ENCODE measurements at places on chromosomes 13 and 19.

GRCh38 chr13:46575301-46575771 is 22.4 kb downstream of the LRCH1 start:
- no peaks in the 10 kb centered on the region for H3K27me3 ChIP-seq
- peaks cover 55% of the 10 kb centered on the region for H3K4me1 ChIP-seq
- H3K36me3 ChIP-seq = no peaks in the 10 kb centered on the region
- H3K27ac ChIP-seq = peak overlapping the region; percentile 59
- H3K4me3 ChIP-seq = no peak overlapping the region
- no peak for DNase-seq

GRCh38 chr19:46378268-46378667 is 31.4 kb downstream of the PPP5C start:
- peaks cover 37% of the 10 kb centered on the region for H3K4me1 ChIP-seq
- no peak overlapping the region for H3K4me3 ChIP-seq
- DNase-seq = peak; percentile 31
- H3K27me3 ChIP-seq = no peaks in the 10 kb centered on the region
- H3K27ac ChIP-seq = peak overlapping the region; percentile 76
- H3K36me3 ChIP-seq = peaks cover 51% of the 10 kb centered on the region

DNA sequence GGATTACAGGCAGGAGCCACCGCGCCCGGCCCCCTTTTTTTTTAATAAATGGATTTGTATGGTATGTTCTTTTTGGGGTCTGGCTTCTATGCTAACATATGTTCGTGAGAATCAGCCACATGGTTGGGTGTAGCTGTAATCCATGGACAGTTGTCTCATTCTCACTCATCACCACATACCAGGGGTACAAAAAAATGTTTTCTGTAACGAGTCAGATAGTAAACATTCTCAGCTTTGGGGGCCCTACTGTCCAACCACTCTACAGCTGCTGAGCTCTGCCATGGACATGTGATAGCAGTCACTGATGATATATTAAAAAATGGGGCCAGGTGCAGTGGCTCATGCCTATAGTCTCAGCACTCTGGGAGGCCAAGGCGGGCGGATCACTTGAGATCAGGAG is 5.1 kb upstream of the RETN start:
- H3K4me3 ChIP-seq = no peak overlapping the region
- no peaks in the 10 kb centered on the region for H3K36me3 ChIP-seq
- H3K4me1 ChIP-seq = no peaks in the 10 kb centered on the region
- H3K27me3 ChIP-seq = no peaks in the 10 kb centered on the region

- no peak overlapping the region for H3K27ac ChIP-seq
- no peaks in the 10 kb centered on the region for H3K4me1 ChIP-seq
- no peaks in the 10 kb centered on the region for H3K27me3 ChIP-seq
- no peaks in the 10 kb centered on the region for H3K36me3 ChIP-seq
- DNase-seq = no peak
Measured at GRCh38 chr19:28065026-28065425, 1147.9 kb downstream of the UQCRFS1 start.

DNA sequence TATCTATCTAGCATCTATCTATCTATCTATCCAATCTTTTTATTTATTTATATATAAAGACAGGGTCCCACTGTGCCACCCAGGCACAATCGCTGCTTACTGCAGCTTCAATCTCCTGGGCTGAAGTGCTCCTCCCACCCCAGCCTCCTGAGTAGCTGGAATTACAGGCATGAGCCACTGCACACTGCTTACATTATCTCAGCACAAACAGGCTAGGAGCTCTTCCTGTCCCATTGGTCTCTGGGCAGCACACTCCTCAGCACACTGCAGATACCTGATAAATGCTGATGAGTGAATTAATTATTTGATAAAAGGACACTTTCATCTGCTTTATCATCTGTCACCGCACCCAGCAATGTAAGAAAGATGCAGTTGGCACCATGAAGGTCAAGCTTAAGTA is 16.1 kb downstream of the ZNF562 start:
- no peak overlapping the region for H3K4me3 ChIP-seq
- DNase-seq = no peak
- peaks cover 67% of the 10 kb centered on the region for H3K36me3 ChIP-seq
- no peak overlapping the region for H3K27ac ChIP-seq

DNA sequence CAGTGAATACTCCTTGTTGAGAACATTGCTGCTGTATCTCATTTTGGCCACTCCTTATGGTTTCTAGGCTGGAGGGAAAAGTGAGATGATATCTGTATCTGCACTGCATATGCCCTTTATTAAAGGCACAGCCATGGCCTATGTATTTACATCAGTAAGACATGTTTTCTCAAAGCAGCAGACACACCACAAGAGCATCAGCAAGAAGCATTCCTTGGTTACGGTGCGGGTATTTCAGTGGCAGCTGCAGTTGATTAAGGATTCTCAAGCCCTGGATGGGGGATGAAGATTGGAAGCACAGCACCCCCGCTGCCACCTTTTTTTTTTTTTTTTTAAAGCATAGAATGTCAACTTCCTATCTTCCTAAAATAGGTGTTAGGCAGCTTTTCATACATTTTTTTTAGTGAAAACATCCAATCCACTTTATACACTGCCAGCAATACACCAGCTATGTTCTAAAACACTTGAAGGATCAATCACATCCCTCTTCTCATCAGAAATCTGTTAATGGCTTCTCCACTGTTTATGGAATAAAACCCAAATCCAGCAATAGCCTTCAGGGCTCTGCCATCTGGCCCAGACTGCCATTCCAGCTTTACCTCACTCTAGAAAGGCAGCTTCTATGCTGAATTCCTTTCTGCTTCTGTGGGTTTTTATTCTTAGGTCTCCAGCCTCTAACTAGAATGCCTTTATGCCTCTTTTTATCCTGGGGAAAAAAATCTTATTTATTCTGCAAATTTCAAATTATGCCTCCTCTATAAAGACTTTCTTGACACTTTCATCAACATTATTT is 331.0 kb downstream of the DNAJC15 start:
- H3K4me1 ChIP-seq = no peaks in the 10 kb centered on the region
- H3K27ac ChIP-seq = no peak overlapping the region
- H3K4me3 ChIP-seq = no peak overlapping the region
- H3K36me3 ChIP-seq = no peaks in the 10 kb centered on the region

DNA sequence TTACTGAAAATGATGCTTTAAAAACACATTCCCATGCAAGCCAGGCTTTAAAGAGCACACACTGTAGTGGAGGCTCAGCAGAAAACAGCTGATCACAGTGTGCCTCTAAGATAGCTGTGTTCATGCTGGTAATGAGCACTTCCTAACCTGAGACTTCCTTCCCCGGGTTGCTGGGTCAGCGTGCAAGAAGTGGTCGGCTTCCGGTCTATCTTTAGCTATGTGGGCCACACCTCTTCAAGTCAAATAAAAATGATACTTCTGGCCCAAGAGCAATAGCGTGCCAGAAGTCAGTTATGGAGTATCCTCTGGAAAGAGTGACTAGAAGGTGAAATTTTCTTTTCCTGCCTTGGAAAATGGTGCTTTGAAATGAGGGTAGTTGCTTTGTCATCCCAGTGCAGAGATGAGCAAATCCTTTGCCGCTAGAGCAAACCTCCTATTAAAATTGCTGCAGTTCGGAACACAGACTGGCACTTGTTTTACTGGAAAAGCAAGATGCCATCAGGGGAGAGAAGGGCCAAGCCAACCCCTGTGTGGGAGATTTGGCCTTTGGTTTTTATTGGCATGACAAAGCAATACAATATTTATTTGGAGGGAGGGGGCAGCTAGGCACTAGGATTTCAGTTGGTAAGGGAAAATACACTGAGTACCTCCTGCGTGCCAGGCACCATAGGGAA is 64.2 kb downstream of the ARHGAP35 start:
- peaks cover 49% of the 10 kb centered on the region for H3K4me1 ChIP-seq
- H3K36me3 ChIP-seq = peaks cover 3% of the 10 kb centered on the region
- peak; percentile 63 for DNase-seq
- no peaks in the 10 kb centered on the region for H3K27me3 ChIP-seq

DNA sequence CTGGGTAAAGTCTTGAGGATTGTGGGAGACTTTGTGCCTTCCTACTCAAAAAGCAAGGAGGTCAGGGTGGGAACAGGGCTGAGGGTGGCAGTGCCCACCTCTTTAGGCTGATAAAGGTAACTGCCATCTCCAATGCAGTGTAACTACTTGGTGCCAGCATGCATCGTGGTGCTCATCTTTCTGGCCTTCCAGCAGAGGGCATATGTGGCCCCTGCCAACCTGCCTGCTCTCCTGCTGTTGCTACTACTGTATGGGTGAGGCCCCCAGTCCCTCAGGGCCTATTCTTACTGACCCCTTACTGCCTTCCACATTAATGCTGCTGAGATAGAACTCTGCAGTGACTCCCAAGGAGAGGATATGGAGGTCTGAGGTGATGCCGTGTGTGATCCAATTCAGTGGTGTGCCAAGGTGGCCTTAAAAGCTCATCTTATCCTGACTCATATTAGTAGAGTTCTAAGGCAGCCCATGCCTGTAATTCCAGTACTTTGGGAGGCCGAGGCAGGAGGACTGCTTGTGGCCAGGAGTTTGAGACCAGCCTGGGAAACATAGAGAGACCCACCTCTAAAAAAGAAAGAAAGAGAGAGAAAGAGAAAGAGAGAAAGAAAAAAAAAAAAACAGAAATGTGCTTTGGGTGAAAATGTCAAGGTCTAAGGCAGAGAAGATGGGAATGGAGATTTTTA is 9.7 kb upstream of the ARHGAP45 start:
- H3K27ac ChIP-seq = no peak overlapping the region
- no peaks in the 10 kb centered on the region for H3K36me3 ChIP-seq
- H3K4me1 ChIP-seq = no peaks in the 10 kb centered on the region
- DNase-seq = no peak
- no peaks in the 10 kb centered on the region for H3K27me3 ChIP-seq

DNA sequence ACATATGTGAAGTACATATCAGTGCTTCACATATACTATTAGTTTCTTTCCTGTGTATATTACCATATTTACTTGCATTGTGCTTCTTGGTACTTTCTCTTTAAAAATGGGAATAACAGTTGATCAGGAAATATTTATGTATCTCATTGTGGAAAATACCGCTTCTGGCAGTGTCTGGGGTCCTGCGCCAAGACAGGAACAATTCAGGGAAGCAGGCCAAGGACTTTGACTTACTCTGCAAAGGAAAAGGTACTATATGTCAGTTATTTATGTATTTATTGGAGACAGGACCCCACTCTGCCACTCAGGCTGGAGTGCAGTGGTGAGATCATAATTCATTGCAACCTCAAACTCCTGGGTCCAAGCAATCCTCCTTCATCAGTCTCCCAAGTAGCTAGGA is 57.7 kb upstream of the NBEA start:
- no peak overlapping the region for H3K27ac ChIP-seq
- H3K4me1 ChIP-seq = no peaks in the 10 kb centered on the region
- DNase-seq = no peak
- H3K27me3 ChIP-seq = no peaks in the 10 kb centered on the region
- H3K4me3 ChIP-seq = no peak overlapping the region

- no peaks in the 10 kb centered on the region for H3K4me1 ChIP-seq
- no peak overlapping the region for H3K4me3 ChIP-seq
- H3K36me3 ChIP-seq = no peaks in the 10 kb centered on the region
Measured at GRCh38 chr13:20940083-20940482, 37.5 kb upstream of the XPO4 start.

DNA sequence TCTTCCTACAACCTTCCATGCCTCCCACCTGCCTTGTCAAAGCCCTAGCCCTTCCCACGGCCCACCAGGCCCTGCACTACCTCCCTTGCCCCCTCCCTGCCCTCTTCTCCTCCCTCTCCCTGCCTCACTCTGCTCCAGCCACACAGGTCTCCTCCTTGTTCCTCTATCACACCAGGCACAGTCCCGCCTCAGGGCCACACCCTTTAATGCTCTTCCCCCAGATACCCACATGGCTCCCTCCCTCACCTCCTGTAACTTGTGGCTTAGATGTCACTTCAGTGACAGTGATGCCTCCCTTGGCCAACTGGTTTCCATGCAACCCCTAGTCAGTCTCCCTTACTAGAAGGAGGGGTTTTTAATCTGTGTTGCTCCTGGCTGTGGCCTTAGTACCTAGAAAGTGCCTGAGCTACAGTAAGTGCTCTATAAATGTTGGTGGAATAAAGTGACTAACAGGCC is 1.3 kb downstream of the SIRT6 start:
- no peak overlapping the region for H3K27ac ChIP-seq
- no peaks in the 10 kb centered on the region for H3K27me3 ChIP-seq
- peaks cover 12% of the 10 kb centered on the region for H3K4me1 ChIP-seq
- no peak overlapping the region for H3K4me3 ChIP-seq
- peaks cover 21% of the 10 kb centered on the region for H3K36me3 ChIP-seq

DNA sequence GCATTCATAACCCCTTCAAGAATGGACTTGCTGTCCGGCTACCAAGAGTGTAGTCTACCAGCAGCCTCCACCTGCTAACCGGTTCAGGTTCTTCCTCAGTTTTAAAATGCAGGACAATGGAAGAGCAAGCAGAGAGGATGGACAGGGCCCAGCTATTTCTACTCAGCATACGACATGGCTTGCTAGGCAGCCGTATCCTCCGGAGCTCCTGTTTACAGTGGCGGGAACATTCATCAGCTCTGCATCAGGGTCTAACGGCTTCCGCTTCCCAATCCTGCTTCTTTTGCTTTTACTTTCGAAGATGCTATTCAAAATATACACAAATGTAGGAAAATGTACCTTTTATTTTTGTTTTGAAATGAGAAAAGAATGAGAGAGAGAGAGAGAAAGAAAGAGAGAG is 118.5 kb downstream of the TRPC4 start:
- H3K4me1 ChIP-seq = no peaks in the 10 kb centered on the region
- no peaks in the 10 kb centered on the region for H3K27me3 ChIP-seq
- no peak for DNase-seq
- H3K4me3 ChIP-seq = no peak overlapping the region
- H3K36me3 ChIP-seq = no peaks in the 10 kb centered on the region

DNA sequence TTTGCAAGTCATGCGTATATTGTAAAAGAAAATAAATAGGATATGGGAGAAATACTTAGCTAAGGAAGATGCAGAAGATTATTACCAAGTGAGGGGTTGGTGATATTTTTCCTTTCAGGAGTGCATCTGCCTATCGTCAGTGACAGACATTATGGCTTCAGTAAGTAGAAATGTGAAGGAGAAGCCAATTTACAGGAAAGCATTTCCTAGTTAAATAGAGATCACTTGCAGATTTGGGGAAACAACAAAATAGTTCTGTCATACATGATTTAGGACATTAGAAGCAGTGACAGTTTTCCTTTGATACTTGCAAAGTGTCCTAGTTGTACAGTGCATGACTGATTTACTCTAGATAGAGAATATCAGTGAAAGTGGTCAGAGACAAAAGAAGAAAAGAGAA is 747.8 kb upstream of the KLHL1 start:
- H3K36me3 ChIP-seq = no peaks in the 10 kb centered on the region
- DNase-seq = no peak
- H3K4me3 ChIP-seq = no peak overlapping the region
- H3K27me3 ChIP-seq = no peaks in the 10 kb centered on the region

- H3K27ac ChIP-seq = peak overlapping the region; percentile 76
- peaks cover 28% of the 10 kb centered on the region for H3K36me3 ChIP-seq
- H3K4me1 ChIP-seq = peaks cover 6% of the 10 kb centered on the region
- no peak for DNase-seq
- peak overlapping the region; percentile 81 for H3K4me3 ChIP-seq
Measured at GRCh38 chr19:13952931-13953531, 722 bp downstream of the DCAF15 start.
